HuH-7.5 (cell line): ENCODE measurements at places on chromosomes 2 and 18.

- DNase-seq = no peak
Observed at GRCh38 chr2:168490015-168490874, 34.2 kb downstream of the CERS6 start.

- no peak for DNase-seq
Observed at GRCh38 chr2:26245231-26245732, 543 bp downstream of the HADHB start.

DNA sequence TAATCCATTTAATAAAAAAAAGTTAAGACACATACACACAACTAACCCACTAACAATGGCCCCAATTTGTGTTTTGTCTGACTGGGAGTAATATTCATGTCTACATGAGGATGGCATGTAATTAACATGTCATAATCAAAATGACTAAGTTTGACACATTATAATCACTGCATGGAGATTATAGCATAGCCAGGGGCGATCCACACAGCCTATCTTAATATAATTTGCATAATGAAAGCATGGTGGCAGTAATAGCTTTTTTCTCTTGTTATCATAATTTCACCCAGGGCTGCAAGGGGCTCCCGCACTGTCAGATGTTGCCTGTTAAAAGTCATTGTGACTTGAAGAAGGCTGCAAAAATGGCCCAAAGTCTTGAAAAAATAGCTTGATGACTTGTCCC is 243.7 kb downstream of the SMAD2 start:
- no peak for DNase-seq

DNA sequence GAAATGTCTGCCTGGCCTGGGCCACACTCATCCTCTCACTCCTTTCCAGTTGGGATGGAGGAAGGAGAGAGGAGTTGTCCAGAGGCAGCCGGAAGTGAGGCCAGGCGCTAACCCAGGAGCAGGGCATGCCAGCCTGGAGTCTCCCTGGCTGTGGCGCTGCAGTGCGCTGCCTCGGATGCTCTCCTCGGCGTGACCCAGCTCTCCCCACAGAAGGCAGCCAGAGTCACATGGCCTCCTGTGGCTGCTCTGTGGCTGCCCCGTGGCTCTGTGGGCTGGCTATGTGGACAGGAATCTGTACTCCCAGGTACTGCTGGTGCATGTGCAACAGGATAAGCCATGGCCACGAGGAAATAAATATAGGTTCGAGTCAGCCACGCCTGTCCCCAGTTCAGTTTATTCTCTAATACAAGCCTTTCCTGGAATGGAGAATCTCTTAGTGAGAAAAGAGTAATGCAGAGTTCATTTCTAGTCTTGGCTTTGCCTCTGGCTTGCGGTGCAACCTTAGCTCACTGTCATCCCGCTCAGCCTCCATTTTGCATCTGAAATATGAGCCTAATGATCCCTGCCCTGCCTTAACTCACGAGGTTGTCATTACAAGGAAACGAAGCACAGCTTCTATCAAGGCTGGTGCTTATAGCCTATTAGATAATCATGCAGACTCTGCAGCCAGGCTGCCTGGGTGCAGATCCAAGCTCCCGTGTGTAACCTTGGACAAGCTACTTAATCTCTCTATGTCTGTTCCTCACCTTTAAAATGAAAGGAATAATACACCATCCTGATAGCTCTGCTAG is 106.3 kb downstream of the ANTXR1 start:
- no peak for DNase-seq

DNA sequence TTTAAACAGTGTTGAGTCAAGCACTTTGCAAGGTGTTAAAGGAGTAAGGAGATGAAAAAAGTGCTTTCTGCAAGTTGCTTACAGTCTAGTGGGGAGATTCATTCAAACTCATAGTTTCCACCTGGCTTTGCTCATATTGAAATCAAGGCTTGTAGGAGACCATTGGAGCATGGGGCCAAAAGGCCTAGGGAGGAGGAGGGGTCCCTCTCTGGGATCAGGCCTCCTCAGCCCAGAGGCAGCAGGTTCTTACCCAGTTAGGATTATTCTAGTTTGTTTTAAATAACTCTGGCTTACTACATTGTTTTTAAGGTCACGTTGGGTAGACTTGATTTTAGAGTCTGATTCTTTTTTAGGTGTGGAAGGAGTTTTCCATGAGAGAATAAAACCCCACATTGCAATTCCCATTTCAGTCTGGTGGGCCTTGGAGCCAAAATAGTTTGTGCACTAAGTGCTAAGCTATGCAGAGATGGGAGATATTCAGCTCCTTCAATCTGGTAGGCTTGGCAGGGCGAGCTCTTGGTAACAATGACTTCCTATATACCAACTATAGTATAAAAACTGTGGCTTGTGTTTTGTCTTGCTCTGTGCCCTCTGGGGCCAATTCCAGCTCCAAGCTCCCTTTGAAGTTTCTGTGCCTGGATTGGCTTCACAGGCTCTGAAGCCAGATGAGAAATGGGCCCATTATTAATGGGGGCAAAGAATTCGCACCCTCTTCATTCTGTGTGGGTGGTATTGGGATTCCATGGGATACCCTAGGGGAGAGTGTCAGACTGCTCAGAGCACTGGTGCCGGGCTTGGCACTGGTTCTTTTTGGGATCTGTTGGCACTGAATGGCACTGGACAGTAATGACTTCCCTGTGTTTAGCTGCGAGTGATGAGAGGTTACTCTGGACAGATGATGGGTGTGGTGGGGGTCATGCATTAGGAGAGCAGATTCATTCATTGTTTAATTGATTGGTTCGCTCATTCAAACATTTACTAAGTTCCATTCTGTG is 301.1 kb downstream of the MYCN start:
- no peak for DNase-seq

DNA sequence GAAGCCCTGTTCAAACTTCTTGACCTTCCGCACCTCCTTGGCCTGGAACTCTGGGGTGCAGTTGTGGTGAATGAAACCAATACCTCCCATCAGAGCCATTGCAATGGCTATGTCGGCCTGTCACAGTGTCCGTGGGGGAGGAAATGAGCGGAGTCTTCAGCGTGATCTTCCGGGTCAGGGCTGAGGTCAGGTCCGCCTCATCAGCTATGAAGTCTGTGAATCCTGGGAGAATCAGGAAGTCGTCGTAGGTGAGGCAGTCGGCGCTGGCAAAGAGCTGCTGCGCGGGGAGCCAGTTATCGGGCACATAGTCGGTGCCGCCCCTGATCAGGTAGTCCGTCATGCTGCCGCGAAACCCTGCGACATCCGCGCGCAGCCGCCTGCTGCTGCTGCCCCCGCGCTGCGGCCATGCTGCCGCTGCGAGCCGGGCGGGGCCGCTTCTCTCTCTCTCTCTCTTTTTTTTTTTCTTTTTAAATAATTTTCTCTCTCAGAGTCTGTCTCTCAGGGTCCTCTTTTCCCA is 154.1 kb upstream of the ZSWIM2 start:
- DNase-seq = peak; percentile 23

GRCh38 chr18:55699233-55699765 is 111.3 kb upstream of the TCF4 start:
- no peak for DNase-seq

- no peak for DNase-seq
Observed at GRCh38 chr2:77034445-77034844, 487.7 kb downstream of the LRRTM4 start.

- peak; percentile 19 for DNase-seq
Observed at GRCh38 chr2:173623438-173624319, 269.0 kb downstream of the CDCA7 start.

- no peak for DNase-seq
Observed at GRCh38 chr2:221064880-221065279, 507.2 kb downstream of the EPHA4 start.

GRCh38 chr2:27296481-27296880 is 11.8 kb downstream of the UCN start:
- DNase-seq = no peak

- DNase-seq = no peak
Observed at GRCh38 chr2:151374436-151374835, 17.0 kb downstream of the TNFAIP6 start.

- no peak for DNase-seq
Observed at GRCh38 chr2:69804416-69804815, 25.0 kb upstream of the GMCL1 start.

GRCh38 chr18:69480460-69480859 is 79.8 kb downstream of the DOK6 start:
- DNase-seq = no peak

DNA sequence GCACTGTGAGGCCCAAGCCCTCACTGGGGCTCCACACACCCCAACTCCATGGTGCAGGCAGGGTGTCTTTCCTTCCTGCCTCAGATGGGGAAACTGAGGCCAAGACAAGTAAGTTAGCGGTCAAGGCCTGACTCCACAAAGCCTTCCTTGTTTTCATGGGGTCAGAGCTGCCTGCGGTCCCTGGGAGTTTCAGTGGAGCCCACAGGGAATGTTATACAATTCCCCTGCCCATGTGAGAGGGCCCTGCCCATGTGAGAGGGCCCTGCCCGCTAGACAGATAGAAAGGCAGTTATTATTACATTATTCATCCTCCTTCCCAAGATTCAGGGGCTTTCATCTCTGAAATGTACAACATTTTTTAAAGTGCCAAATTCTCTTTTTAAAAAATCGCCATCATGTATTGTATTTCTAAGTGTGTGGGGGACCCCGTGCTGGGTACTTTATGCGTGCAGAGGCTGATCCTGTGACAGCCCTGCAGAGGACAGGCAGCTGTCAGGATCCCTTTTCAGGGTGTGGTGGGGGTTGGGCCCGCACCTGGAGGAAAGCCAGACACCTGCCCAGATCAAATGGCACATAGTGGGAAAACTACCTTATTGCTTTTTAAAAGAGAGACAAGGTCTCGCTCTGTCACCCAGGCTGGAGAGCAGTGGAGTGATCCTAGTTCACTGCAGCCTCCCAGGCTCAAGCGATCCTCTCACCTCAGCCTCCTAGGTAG is 23.4 kb downstream of the FBLN7 start:
- DNase-seq = no peak

- DNase-seq = no peak
Observed at GRCh38 chr2:19505199-19506136, 147.0 kb upstream of the OSR1 start.

DNA sequence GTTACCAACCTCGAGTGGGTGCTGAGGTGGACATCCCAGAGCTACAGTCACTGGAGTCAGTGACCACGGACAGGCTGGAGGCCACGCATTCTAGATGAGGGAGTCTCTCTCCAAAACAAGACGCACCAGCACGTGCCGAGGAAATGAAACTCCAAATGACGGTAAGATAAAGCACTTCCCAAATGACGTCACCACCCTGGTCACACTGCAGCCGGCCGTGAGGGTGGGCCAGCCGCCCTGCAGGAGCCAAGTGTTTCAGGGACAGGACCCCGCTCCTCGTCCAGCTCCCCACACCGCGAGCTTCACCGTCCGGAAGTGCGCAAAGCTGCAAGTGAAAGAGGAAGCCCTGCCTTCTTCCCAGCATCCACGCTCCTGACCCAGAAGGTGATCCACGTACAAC is 99.4 kb downstream of the ZNF516 start:
- DNase-seq = no peak

- DNase-seq = no peak
Observed at GRCh38 chr2:40004336-40004735, 225.3 kb upstream of the THUMPD2 start.

GRCh38 chr2:102208774-102209173 is 22.0 kb downstream of the IL1RL2 start:
- DNase-seq = no peak

DNA sequence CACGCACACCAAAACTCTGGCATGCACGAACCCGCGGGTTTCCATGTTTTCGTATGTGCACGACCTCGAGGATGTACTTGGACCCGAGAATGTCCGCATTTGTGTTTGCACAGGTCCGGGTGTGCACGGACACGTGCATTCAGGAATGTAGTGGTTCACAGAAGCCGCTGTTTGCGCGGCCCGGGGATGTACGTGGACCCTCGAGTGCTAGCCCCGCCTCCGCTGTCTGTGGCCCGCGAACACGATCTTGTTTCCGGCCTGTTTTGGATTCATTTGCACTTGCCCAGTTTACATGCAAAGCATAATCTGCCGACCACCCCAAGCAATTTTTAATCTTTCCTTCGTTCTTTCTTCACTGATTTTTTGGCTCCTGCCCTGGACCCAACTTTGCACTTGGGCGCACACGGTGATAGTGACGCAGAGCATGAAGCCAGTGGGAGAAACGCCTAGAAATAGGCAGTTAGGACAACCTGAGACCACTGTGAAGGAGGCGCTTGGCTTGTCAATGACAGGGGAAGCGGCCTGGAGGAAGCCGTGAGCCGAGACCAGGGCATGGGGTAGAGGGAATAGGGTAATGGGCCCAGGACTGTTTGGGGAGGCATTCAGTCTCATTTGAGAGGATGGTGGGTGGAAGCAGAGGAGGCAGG is 45.4 kb upstream of the PTMA start:
- DNase-seq = no peak

DNA sequence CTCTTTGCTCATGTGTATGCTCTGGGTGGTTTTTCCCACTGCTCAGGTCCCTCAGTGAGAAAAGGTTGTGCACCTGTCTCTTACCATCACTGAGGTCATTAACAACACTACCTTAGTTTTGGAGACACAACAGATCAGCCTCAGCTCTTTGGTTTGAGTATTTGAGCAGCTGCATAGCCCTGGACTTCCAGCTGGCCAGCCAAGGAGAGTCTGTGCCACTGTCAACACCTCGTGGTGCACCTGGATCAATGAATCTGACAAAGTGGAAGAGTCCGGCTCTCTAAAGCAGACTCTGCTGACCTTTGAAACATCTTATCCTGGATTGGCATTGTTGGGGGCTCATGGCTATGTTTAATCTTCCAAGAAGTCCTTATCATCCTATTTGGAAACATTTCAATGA is 30.0 kb downstream of the SERPINB8 start:
- DNase-seq = no peak

DNA sequence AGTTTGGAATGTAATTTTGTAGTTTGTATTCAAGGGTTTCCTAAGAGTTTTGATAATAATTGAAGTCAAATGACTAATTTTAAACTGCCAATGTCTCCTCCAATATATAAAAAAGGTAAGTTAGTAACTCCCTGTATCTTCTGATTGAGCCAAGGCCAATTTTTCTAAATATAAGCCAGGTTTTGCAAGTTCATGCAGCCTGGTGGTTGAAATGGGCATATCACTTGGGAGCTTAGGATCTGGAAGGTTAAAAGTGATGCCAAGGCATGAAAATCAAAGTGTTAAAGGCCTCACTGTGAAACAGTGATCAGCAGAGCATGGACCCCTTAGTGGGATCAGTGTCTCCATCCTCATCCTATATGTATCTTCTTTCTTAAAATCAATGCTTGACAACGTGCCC is 60.5 kb downstream of the MERTK start:
- no peak for DNase-seq

GRCh38 chr18:58117786-58118403 is 73.9 kb downstream of the NEDD4L start:
- DNase-seq = peak; percentile 38
